Right forelimb (tissue), 1 donor: ENCODE measurements at places on chromosomes 13 and 19.

- peak; percentile 80 for DNase-seq
Measured at GRCh38 chr19:17292301-17293074, 10.7 kb downstream of the ABHD8 start.

- DNase-seq, result no peak
Measured at GRCh38 chr13:49225223-49226042, 5.3 kb downstream of the MLNR start.

DNA sequence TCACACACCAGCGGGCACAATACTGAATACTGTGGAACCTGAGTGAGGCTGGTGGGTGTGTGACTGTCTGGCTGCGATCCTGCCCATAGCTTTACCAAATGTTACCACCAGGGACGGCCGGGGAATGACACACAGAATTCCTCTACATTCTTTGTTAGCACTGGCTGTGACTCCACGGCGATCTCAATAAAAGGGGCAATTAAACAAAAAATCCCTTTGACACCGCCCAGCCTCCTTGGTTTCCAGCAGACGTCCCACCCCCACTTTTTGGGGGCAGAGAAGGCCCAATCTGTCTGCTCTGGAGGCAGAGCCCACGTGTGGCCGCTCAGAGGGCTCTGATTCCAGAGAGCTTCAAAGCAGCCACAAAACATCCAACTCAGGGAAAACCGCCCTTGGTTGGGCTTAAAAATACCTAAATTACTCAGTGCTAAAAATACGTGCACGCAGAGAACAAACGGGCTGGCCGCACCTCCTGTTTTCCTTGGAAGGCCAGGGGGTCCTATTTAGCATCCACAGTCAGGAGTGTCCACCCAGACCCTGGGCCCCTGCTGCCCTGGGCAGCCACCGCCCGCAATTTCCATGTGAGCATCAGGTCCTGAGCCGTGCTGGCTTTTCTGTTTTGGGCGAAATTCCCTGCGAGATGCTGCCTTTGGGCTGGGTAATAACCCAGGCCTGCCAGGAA, 47.8 kb downstream of the GADD45B start:
- peak; percentile 73 for DNase-seq

- DNase-seq, result no peak
Measured at GRCh38 chr19:8501981-8502380, 459 bp downstream of the PRAM1 start.

- DNase-seq, result no peak
Measured at GRCh38 chr19:38243279-38243673, 12.9 kb downstream of the PPP1R14A start.

GRCh38 chr19:50465986-50466705, 10.2 kb upstream of the EMC10 start:
- DNase-seq, result no peak

- DNase-seq, result no peak
Measured at GRCh38 chr19:2252797-2253105, 3.5 kb downstream of the JSRP1 start.

DNA sequence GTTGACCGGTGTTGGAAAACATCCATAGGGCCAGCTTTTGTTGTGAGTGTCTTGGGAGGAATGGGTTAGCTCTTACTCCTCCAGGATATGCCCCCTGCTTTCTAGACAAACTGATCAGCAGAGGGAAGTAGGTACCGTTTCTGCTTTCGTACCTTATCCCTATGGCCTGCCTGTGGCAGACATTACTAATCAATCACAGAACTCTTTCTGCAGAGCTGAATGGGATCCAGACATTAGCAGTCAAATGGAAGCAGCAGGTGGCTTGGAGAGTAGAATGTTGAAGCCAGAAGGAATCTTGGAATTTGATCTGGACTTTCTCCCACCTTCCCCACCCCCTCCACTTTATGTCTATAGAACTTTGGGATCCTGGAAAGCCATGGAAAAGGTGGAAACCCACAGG, 17.1 kb downstream of the NWD1 start:
- DNase-seq, result no peak

- DNase-seq, result no peak
Measured at GRCh38 chr13:27607125-27607524, 13.2 kb downstream of the LNX2 start.

GRCh38 chr19:7668842-7669241, at the start of gene RETN:
TSS of gene RETN (plus strand) at chr19:7669049. CDS start at chr19:7669327, 278 bp downstream.
- DNase-seq, result no peak

GRCh38 chr19:1241417-1242095, at the start of gene ATP5F1D:
TSS of gene ATP5F1D (plus strand) at chr19:1241751. CDS start at chr19:1241851, 100 bp downstream.
- peak; percentile 94 for DNase-seq

GRCh38 chr13:112753833-112754232, 64.0 kb downstream of the ATP11A start:
- DNase-seq, result no peak

- DNase-seq, result no peak
Measured at GRCh38 chr13:84646957-84647356, 764.7 kb upstream of the SLITRK1 start.

GRCh38 chr19:5972355-5972731, 5.6 kb downstream of the RANBP3 start:
- no peak for DNase-seq

- no peak for DNase-seq
Measured at GRCh38 chr13:114144606-114145244, 12.3 kb upstream of the RASA3 start.

GRCh38 chr19:5080030-5080654, 111.2 kb downstream of the KDM4B start:
- no peak for DNase-seq

DNA sequence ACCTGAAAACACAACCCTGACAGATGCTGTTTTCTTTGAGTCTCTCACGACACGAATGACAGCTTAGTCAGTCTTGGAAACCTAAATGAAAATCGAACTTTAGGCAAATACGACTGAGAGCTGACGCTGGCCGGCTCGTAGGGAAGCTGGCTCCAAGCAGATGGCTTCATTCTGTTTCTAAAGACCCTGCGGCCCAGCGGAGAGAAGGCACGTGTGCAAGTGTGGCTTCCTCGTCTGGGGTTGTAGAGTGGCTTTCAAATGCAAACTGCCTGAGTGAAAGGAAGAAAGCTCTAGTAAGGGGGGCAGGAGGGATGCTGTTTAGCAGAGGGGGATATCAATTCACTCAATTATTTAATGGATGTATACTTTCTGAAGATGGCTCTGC, 26.1 kb upstream of the TIMM44 start:
- DNase-seq, result no peak

GRCh38 chr13:79481685-79482052, 714 bp downstream of the NDFIP2 start:
- DNase-seq, result no peak

GRCh38 chr19:35470128-35470527, 20.1 kb downstream of the KRTDAP start:
- no peak for DNase-seq
